ELR (cell line): ENCODE measurements at places on chromosomes 5 and 9.

GRCh38 chr5:124235576-124235975, 510.9 kb downstream of the ZNF608 start:
- DNase-seq: no peak

DNA sequence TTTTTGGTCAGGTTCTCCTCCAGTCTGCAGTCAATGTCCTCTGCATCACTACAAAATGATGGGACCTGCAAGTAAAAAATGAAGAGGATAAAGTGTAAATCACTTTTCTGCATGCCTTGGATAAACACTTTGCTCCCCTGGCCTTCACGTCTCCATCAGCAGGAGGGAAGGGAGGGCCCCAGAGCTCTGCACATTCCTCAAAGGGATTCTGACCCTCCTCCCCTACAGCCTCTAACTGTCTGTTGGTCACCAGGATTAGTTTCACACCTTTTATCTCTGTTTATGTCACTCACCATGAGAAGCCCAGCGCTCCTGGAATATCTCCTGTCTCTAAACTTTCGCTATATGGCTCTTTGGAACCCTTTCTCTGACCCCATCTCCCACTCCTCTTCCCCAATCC, 103.3 kb downstream of the SVEP1 start:
- DNase-seq: no peak

DNA sequence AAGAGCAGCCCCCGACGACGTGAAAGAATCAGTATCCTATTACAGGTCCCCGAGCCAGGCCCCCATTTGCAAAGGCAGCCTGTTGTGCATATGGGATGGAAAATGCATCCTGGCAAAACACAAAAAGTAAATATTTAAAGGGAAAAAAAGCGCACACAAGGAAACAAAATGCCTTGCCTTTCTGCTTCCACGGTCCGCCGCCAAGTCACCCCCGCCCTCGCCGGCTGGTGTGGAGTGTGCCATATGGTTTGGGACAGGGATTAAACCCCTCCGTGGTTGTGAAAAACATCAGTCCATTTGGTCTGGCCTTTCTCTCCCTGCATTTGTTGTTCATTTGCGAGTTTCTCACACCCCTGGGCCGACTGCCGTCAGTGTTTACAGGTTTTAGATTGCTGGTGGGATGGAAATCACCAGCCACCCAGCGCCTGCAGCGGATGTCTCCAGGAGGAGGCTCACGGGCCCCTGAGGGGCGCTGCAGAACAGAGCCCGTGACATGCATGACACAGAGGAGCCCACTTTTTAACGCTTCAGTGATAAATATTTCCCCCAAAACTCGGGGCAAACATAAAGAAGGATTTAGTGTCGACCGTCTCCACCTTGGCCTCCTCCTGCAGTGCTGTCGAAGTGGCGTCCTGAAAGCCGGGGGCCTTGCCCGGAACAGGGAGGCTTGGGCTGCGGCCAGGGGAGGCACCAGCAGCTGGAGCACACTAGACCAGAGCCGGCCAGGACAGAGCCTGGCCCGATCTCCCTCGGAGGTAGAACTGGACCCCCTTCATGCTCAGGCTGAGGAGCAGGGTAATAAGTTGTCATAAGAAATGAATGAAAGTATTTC, 161.5 kb downstream of the HSD17B3 start:
- no peak for DNase-seq

DNA sequence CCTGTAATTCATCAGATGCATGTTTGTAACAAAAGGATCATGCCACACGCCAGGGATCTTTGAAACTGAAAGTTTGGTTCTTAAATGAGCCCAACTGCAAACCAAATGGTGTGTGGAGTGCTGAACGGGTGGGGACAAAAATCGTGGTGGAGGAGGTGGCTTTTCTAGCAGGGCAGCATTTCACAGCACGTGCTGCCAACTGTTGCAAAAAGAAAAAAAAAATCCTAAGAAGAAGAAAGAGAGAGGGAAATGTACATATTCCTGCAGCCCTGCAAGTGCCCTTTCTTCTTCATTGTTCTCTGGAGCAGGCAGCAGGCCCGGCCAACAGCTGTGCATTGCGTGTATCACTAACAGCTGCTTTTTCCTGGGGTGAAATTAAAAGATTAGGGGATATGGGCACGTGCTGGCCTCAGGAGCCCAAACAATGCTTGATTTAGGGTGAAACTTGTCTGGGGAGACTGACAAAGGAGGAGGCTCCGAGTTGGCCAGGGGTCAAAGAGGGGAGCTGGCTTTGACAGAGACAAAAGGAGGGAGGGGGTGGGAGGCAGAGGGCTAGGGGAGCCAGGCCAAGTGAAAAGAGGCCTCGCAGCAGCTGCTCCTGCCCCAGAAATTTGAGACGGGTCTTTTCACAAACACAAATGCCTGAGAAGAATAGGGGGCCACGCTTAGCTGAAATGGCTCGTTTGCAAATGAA, 73.0 kb downstream of the GADD45G start:
- DNase-seq: no peak
